ENCODE measurements at places on chromosomes 3 and 15. TPM values are rescaled to one million over a fixed set of nuclear protein-coding genes. Genes with fewer than 3 reads are reported as not detected.

DNA sequence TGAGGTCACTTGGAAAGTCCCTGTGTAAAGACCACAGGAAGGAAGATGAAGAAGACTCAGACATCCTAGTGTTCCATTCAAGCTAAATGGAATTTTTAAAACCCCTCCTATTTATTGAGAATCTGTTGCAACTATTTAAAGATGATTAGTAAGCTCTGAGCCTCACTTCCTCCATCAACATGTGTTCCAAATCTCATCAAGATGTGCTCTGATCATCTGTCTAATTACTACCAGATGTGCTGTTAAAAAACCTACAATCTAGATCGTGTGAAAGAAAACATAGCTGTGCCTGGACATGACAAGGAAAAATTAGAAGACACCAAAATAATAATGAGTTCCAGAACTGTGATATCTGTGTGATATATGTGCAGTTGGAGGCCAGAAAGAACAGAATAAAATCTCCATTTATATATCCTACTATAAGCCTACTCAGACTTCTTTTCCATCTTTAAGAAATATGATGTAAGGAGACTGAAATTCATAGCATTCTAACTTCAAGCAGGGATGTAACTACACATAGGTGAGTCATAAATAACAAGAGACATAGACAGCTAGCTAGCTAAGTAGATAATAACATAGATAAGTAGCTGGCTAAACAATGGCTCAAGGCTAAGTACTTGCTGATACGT is 7.8 kb downstream of the XPC start:
- DNase-seq = no peak

GRCh38 chr3:23931597-23931996 is 13.5 kb upstream of the NR1D2 start:
- no peak for DNase-seq

- no peak for DNase-seq
These were observed 4.1 kb upstream of the COL6A5 start for GRCh38 chr3:130341388-130341787.

Gene PTX3
- 1.2 TPM for total RNA-seq

Gene ARL13B
- total RNA-seq = 8.5 TPM

Gene RTP3
- total RNA-seq = not detected

DNA sequence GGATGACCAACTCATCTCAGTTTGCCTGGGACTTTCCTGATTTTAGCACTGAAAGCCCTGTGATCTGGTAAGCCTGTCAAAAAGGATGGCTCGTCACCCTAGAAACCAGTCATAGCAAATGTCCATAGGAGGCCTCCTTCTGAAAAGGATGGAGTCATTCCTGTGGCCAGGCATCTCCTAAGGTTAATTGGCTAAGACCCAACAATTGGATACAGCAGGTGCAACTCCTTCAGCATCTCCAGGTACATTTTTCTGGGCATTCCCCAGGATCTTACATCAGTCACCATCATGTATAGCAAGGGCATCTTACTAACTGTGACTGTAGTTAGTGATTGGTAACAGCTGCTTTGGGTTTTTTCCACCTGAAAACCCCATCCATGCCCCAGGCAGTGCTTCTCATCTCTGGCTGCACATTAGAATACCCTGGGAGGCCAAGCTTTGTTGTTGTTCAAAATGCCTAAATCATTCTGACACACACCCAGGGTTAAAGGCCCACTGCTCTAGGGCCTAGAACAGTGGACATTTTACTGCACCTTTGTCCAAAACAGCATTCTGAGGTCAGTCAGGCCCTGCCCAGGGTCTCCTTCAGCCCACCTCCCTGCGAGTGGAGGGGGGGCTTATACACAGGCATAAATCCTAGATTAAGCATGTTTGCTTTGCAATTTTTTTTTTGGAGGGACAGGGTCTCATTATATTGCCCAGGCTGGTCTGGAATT is 28.3 kb upstream of the GALNT15 start:
- no peak for DNase-seq

DNA sequence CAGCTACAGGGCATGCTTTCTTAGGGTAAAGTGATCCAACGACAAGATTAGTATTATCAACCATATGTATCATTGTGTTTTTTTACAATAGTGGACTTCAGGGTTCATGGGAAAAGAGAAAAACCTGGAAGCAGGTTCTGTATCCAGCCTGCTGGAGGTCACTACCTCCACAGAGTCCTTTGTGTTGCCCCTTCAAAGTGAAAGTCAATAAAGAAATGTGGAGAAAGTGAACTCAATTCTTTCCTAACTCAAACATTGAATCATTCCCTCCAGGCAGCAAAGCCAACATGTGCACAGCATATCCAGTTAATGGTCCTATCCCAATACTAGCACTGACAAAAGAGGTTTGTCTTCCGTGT is 45.4 kb downstream of the FGF7 start:
- no peak for DNase-seq

Gene RBP2
- total RNA-seq = 0.09 TPM

GRCh38 chr3:39208463-39209055 is 16.2 kb upstream of the XIRP1 start:
- no peak for DNase-seq

- DNase-seq = no peak
These were observed 404.6 kb downstream of the SI start for GRCh38 chr3:164673738-164674137.

- no peak for DNase-seq
These were observed 231.4 kb downstream of the LRRN1 start for GRCh38 chr3:4030624-4031023.

DNA sequence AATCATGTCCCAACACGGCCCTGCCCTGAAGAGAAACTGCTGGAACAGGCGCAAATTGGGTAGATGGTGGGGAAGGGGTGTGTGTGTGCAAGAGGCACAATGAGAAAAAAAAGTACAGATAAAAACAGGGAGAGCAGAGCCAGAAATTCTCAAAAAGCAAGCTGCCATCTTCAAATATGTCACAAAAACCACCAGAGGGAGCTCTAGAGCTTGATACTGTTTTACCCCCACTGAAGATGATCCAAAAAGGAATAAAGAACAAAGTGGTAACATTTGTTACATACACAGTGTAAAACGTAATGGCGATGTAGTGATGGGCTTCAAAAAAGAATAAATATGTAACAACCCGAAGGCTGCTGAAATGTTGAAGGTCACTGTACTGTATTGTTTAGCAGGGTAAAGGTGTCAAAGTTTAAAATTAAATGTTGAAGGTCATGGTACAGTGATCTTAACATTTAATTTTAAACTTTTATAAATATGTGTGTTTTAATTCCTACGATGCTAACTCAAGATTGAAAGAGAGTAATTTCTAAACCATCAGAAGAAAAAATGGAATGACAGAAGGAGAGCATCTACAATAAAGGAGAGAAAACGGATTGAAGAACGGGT is 6.0 kb downstream of the SNRPA1 start:
- DNase-seq = peak; percentile 11

Gene FBXO40
- total RNA-seq = under 0.01 TPM

Gene CHL1
- total RNA-seq = 0.66 TPM

Gene CSTA
- total RNA-seq = 48.2 TPM

Gene NR2E3
- 0.05 TPM for total RNA-seq

Gene FGF7
- 2.1 TPM for total RNA-seq

GRCh38 chr15:81301385-81301784 is 22.6 kb downstream of the STARD5 start:
- DNase-seq = no peak

Gene RARB
- 1.7 TPM for total RNA-seq

DNA sequence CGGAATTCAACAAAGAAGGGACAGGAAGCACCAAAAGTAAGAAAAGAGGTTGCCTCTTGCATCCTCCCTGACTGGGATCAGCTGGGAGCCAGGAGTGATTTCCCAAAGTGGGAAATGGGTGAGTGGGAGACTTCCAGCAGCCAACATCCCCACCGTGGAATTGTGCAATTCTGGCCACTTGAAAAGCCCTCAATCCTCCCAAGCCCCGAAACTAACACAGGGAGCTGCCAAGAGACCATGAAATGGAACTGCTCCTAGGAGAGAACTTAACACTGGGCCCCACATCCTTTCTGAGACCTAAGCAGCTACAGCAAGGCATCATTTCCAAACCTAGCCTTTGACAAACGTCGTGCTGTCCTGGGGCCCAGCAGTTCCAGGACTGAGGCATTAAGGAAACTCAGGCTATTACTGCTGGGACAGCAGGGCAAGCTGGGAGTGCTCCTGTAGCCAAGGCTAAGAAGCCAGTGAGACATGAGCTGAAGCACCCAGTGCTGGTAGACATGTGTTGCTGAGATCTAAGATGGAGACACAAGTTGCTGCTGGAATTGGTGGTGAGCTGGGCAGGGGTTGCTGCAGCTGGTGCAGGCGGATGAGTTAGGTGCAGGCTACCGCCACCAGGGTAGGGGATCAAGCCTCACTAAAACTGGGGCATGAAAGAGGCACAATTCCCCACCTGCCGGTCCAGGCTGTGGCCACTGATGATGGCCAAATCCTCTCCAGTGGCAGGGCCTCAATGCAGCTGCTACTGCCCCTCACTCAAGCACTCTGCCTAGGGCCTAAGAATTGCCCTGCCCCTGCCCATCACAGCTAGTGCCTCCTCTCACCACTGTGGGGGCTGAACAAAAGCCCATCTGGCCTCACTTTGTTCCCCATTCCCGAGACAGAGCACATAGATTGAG is 43.9 kb downstream of the ALDH1A2 start:
- DNase-seq = no peak

- DNase-seq = no peak
These were observed 55.2 kb downstream of the TMOD3 start for GRCh38 chr15:51884517-51885236.

- no peak for DNase-seq
These were observed 19.0 kb upstream of the SLC25A36 start for GRCh38 chr3:140922634-140923033.

DNA sequence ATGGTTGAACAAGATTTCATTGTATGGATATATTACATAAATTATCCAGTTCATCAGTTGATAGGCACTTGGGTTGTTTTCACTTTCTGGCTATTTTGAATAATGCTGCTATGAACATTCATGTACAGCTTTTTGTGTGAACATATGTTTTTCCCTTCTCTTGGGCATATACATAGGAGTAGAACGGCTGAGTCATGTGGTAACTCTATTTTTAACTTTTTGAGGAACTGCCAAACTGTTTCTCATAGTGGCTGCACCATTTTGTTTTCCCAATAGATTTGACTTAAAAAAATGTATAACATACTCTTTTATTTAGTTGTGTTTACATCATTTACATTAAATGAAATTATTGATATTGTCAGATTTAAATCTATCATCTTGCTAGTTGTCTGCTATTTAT is 28.8 kb upstream of the RFX7 start:
- DNase-seq = no peak

DNA sequence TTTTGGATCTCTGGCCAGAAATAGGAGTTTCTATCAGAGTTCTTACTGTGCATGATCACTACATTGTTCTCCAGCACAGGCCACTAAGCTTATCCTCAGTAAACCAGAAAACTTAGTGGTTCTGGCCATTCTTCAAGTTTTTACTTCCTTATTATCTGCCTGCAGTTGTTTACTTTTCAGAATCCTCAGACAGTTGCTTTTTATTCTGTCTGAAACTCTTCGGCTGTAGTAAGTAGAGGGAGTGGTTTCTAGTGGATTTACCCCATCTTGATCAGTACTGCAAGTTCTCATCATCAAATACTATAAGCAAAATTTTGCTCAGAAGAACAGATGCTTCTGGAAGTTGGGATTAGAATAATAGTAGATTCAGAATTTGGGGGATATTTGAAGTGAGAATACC is 193.0 kb upstream of the RARB start:
- no peak for DNase-seq

GRCh38 chr3:139937674-139938279 is 2.8 kb downstream of the CLSTN2 start:
- DNase-seq = no peak

DNA sequence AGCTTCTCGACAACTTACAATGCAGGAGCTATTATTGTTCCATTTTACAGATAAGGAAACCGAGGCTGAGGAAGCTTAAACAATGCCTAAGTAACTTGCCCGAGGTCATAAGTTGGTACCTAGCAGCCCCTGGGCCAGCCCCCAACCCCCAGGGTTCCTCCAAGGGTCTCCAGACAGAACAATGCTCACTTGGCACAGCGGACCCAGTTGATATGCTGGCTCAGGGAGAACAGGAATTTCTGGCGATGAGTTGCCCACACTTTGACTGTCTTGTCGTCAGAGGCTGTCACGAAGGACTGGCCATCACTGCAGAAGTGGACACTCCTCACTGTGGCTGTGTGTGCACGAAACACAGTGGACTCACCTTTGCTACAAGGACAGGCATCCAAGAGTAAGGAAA is 5.2 kb downstream of the POC1A start:
- no peak for DNase-seq

- DNase-seq = no peak
These were observed 42.3 kb upstream of the TNFAIP8L3 start for GRCh38 chr15:51137024-51137423.

GRCh38 chr3:192482391-192482790 is 244.9 kb downstream of the FGF12 start:
- no peak for DNase-seq

Gene CAMK2N2
- total RNA-seq = not detected

Gene RARRES1
- 2.4 TPM for total RNA-seq

DNA sequence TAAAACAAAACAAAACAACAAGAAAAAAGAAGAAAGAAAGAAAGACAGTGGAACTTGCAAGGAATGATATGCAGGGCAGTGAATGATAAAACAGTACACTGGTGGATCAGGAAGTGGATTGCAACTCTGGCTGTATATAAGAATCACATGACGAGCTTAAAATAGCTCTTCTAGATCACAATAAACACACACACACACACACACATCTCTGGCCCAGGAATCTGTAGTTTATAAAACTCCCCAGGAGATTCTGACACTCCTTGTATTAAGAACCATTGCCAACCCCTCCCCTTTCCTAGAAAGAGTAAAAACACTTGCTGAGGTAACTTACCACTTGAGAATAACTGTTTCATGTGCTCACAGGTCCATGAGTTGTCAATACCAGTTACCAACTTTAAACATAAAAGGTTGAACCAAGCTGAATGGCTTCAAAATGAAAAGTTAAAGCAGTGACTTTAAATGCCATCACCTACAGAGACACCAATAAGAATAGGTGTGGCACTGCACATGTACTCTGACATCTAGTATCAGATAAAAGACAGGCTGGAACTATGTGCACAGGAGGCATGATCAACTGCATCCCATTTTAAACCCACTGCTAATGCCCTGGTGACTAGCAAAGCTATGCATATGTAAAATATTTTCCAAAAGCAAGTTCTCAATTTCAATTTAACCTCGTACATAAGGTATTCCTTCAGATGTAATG is 3.9 kb downstream of the CPOX start:
- DNase-seq = no peak

GRCh38 chr3:22606938-22607337 is 596.2 kb upstream of the UBE2E2 start:
- DNase-seq = no peak

- no peak for DNase-seq
These were observed 222.7 kb upstream of the PLSCR5 start for GRCh38 chr3:146827836-146828235.

GRCh38 chr3:19960696-19961095 is 13.8 kb downstream of the RAB5A start:
- DNase-seq = no peak

Gene LINGO1
- 0.24 TPM for total RNA-seq
